ENCODE measurements at places on chromosomes 13 and 19.

- DNase-seq = no peak
These were observed at the start of gene FSTL3 for GRCh38 chr19:676339-677105. Gene FSTL3 (plus strand): TSS chr19:676392. CDS start chr19:676424, 32 bp downstream.

GRCh38 chr19:58469241-58470013 lies 2.5 kb downstream of the ZNF324 start:
- DNase-seq = no peak

- peak; percentile 19 for DNase-seq
These were observed 17.0 kb upstream of the COX7A1 start for GRCh38 chr19:36169084-36169760.

- no peak for DNase-seq
These were observed 22.2 kb upstream of the SPRYD7 start for GRCh38 chr13:49958321-49958720.

- no peak for DNase-seq
These were observed 112.3 kb upstream of the ZNF507 start for GRCh38 chr19:32233091-32233490.
